Activated CD4-positive, CD25-positive, alpha-beta regulatory T cell treated with anti-CD3 and anti-CD28 coated beads, Interleukin-2, amount 50 U/mL, for 16 hours (primary cell): ENCODE measurements at places on chromosomes 7 and 10.

DNA sequence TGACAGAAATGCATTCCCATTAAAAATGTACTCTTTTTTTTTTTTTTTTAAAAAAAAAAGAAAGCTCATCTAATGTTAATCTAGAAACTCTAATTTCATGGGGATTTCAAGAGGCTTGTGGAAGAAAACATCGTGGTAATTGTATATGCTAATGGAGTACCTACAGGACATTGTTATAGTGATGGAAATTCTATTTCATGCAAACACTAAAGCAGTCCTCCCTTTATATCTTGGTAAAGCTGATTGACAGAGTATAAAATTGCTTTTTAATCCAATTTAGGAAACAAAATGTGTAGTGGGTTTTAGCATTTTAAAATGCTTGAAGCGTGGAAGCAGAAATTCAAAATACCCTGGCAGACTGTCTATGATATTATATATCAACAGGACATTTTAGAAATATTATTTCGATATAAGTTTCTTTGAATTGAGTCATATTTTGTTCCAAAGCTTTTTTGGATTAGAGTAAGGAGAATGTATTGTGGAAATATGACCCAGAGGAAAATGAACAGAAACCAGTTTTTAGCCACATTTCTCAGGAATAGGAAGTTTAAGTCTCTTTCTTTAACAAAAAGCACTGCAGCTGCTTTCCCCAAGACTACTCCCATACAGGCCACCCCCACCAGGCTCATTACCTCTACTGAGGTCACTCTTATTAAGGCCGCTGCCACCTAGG is 121.9 kb downstream of the WNT2 start:
- no peak for DNase-seq

- no peak for DNase-seq
Observed at GRCh38 chr7:11951909-11952308, 119.9 kb upstream of the THSD7A start.

- no peak for DNase-seq
Observed at GRCh38 chr10:89502549-89502948, 32.8 kb downstream of the SLC16A12 start.

DNA sequence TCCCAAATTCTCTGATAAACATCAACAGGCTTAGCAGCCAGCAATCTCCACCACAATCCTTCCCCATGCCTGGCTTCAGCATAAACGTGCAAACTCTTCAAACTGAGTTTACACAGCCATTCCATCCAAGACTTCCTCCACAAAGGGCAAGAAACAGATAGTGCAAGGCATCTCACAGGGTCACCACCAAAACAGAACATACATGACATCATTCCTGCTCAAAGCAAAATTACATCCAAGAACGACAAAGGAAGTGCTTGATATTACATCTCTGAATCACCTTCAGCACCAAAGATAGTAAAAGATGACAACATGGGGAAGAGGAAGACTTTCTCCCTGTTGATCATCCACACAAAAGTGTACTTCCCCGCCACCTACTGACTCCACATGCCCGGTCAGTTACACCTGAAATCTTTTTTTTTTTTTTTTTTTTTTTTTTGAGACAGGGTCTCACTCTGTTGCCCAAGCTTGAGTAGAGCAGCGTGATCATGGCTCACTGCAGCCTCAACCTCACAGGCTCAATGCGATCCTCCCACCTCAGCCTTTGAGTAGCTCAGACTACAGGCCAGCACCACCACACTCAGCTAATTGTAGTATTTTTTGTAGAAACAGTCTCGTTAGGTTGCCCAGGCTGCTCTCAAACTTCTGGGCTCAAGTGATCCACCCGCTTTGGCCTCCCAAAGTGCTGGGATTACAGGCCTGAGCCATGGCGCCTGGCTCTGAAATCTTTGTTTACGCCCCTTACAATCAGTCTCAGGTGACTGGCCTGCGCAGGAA is 127.5 kb downstream of the PARD3 start:
- DNase-seq, result no peak

DNA sequence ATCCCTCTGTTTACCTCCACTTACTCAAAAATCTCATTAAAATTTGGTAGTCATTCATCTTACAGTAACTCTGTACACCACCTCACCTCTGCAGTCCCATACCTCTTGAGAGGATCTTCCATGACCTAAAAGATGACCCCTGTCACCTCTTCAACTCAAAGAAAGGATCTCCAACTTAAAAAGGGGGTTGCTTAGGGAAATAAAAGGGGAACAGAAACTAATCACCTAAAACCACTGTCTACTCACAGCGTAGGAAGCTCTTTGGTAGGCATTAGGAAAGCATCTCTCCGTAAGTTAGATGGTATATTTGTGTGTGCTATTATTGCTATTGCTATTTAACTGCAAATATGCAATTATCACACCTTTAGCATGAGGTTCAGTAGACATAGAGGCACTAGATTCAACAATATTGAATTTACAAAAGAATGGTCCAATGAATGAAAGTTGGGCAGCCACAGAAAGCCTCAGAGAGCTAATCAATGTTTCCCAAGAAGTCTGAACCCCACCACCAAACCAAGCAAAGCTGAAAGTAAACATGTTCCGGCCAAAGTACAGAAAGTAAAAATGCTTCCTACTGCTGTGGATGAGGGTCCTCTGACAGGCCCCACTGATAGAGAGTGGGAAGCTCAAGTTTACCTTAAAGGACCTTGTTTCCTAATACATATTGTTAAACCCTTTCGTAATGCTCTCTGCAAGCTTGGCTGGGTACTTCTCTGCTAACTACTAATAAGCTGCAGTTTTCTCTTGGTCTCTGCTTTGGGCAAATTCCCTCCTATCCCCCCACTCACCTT is 105.8 kb downstream of the GRM8 start:
- no peak for DNase-seq

GRCh38 chr7:115054478-115055065 is 132.7 kb downstream of the MDFIC start:
- no peak for DNase-seq

DNA sequence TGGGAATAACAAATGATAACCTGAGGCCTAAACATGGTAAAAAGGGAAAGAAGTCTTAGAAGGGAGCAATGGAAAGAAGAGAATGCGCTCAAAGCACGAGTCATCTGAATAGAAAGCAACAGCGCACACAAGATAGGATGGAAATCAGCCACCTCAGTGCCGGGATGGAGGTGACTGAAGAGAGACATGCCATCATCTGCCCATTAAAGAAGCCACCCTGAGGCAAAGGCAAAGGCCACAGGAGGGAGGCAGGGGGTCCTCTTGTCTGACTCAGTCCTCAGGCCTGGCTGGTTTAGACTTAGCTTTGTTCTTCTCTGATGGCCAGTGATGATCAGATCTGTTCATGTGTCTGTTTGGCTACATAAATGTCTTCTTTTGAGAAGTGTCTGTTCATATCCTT is 180.6 kb downstream of the CHCHD3 start:
- DNase-seq, result no peak

- DNase-seq, result no peak
Observed at GRCh38 chr10:29946953-29947700, 112.3 kb downstream of the JCAD start.

GRCh38 chr10:115948465-115948864 is 324.5 kb downstream of the GFRA1 start:
- DNase-seq, result no peak

DNA sequence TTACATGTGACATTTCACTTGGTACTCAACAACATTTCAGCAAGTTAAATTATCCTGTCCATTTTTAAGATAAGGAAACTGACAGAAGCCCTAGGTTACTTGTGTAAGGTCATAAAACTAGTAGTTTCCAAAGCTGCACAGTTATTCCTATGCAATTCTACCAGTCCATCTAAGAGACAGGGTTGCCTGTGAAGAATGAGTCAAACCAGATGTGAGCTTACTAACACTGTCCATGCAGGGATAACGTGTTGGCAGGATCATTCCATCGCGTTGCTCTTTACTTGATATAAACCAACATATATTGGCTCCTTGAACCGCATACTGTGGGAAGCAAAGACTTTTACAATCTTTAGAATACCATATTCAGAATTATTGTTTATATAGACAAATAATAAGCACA is 280.9 kb upstream of the HGF start:
- DNase-seq, result no peak

DNA sequence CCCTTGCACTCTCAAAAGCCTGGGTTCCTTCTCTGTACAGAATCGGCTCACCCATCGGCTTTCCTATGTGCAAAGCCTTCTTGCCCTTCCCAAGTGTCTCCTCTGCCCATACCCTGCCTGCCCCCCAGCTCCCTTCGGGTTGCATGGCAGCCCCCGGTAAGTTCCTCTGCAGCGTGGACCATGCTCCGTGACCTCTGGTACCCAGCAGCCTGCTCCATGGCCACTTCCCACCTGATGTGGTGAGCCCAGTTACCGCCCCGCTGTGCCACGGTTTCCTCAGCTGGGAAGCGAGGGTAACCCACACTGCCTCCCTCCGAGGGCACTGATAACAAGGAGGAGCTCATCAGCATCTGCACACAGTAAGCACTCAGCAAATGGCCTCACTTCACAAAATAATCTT is 106.8 kb upstream of the DDC start:
- DNase-seq, result no peak

DNA sequence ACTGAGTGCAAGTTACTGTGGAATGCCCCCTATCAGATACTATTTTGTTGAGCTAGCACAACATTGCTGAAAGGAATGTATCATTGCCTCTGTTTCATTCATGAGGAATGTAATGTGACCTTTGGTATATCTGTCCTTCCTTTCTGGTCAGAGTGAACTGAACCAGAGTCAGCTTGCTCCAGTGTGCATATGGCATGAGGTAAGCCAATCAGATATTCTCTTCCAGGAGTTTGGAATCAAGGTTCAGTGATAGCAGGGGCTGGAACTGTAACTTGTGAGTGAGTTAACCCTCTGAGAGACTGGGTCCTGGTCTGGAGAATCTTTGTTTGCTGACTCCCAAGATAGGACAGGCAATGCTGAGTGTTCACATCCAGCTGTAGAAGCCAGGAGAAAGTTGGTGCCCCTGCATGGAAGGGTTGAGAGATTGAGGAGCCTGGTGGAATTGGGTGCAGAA is 45.3 kb upstream of the OSBPL3 start:
- no peak for DNase-seq

- DNase-seq, result no peak
Observed at GRCh38 chr7:108201766-108202165, 71.6 kb upstream of the LAMB4 start.

DNA sequence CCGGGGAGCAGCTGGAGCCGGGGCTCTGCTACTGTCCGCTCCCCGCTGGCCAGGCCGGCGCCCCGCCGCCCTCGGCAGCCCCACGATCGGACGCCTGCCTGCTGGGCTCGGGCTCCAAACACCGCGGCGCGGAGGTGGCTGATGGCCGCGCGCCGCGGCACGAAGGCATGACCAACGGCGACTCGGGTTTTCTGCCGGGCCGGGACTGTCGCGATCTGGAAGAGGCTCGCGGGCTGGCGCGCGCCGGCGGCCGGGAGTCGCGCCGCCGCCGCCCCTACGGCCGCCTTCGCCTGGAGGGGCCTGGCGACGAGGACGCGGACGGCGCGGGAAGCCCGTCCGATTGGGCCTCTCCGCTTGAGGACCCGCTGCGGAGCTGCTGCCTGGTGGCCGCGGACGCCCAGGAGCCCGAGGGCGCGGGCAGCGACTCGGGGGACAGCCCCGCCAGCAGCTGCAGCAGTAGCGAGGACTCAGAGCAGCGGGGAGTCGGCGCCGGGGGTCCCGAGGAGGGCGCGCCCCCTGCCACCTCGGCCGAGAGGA is 570 bp downstream of the TBC1D12 start:
- DNase-seq, result no peak

GRCh38 chr7:118389629-118390028 is 165.1 kb downstream of the ANKRD7 start:
- DNase-seq, result no peak
